WTC11 (cell line): ENCODE measurements at places on chromosomes 16 and 17.

- no peak overlapping the region for H3K4me3 ChIP-seq
- peaks cover 71% of the 10 kb centered on the region for H3K36me3 ChIP-seq
- peaks cover 6% of the 10 kb centered on the region for H3K27me3 ChIP-seq
- no peak for DNase-seq
Measured at GRCh38 chr16:6576606-6577005, 756.0 kb upstream of the RBFOX1 start.

- H3K27me3 ChIP-seq, result no peaks in the 10 kb centered on the region; the same call in 1 of the 2 replicates
- peaks cover 17% of the 10 kb centered on the region for H3K4me1 ChIP-seq
- no peaks in the 10 kb centered on the region for H3K36me3 ChIP-seq
- no peak overlapping the region for H3K4me3 ChIP-seq
Measured at GRCh38 chr17:44901411-44901921, 2.2 kb upstream of the EFTUD2 start.

DNA sequence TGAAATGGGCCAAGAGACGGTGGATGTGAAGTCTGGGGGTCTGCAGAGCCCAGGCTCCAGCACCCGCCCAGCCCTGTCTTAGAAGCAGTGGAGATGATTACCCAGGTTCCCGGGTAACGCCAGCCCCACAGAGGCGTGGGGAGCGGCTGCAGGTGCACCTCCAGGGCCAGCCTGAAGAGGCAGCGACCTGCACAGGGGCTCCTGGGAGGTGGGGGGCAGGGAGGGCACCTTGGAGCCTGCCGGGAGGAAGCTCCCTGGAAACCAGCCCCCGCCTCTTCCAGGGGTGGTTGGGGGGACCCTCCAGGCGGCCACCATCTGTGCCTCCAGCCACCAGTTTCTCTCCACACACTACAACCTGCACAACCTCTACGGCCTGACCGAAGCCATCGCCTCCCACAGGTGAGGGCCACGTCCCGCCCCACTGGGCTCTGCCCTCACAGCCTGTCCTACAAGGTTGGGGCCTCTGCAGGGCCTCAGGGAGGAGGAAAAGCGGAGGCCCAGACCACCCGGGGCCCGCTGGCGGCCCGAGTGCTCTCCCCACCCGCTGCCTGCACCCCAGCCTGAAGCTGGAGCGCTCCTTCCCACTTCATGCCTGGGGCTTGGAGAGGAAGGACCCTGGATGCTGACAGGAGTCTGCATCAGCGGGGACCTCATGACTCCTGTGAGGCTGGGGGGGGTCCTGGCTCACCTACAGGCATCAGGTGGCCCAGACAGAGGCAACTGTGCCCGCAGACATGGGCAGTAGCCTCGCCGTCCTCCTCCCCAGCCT, 10.5 kb downstream of the GAA start:
- peaks cover 12% of the 10 kb centered on the region for H3K36me3 ChIP-seq
- H3K4me3 ChIP-seq, result no peak overlapping the region
- peaks cover 6% of the 10 kb centered on the region; the same call in 1 of the 2 replicates for H3K4me1 ChIP-seq
- H3K27ac ChIP-seq, result peak overlapping the region; percentile 34
- H3K27me3 ChIP-seq, result no peaks in the 10 kb centered on the region; the same call in 1 of the 2 replicates
- DNase-seq, result peak; percentile 41

DNA sequence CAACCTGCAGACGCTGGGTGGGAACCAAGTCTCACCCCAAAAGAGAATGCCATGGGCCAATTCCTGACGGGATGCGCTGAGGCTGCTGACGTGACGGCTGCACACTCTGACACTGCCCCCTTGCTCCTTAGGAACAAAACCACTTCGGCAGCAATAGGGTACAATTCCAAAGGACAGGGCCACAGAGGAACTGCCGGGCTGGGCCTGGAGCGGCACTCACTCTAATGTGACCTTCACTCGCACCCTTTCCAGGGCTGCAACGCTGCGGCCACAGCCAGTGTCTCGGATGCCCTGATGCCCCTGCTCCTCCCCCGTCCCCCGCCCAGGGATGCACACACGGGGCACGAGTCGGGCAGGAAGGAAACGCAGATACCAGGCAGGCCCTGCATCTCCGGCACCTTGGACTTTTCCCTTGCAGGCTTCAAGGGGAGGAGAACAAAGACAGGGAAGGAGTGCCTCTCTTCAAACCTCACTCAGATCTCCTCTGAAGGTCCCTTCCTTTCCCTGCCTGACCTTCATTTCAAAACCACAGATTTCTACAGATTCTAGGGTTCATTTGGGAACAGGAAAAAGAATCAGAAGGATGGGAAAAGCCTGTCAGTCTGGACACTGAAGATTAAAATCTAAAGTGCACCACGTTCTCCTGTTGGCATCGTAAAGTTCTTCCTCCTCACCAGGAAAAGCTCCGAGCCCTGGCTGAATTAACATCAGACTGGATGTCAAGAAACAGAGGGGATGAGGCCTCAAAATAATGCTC, 2.3 kb downstream of the PITPNA start:
- peaks cover 31% of the 10 kb centered on the region for H3K4me1 ChIP-seq
- peak overlapping the region; percentile 84 for H3K4me3 ChIP-seq
- no peaks in the 10 kb centered on the region; the same call in 1 of the 2 replicates for H3K36me3 ChIP-seq
- DNase-seq, result no peak

DNA sequence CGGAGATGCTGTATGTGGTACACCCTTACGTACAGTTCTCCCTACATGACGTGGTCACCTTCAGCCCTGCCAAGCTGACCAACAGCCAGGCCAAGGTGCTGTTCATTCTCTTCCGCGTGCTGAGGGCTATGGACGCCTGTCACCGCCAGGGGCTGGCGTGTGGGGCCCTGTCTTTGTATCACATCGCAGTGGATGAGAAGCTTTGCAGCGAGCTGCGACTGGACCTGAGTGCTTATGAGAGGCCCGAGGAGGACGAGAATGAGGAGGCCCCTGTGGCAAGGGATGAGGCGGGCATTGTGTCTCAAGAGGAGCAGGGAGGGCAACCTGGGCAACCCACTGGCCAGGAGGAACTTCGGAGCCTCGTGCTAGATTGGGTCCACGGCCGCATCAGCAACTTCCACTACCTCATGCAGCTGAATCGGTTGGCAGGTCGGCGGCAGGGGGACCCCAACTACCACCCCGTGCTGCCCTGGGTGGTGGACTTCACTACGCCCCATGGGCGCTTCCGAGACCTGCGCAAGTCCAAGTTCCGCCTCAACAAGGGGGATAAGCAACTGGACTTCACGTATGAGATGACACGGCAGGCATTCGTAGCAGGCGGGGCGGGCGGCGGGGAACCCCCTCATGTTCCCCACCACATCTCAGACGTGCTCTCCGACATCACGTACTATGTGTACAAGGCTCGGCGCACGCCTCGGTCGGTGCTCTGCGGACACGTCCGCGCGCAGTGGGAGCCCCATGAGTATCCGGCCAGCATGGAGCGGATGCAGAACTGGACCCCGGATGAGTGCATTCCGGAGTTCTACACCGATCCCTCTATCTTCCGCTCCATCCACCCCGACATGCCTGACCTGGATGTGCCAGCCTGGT, 1.4 kb downstream of the WDR81 start:
- H3K4me1 ChIP-seq, result peaks cover 4% of the 10 kb centered on the region; the same call in 1 of the 2 replicates
- no peak overlapping the region for H3K27ac ChIP-seq
- H3K4me3 ChIP-seq, result peak overlapping the region; percentile 62
- no peaks in the 10 kb centered on the region; the same call in 1 of the 2 replicates for H3K36me3 ChIP-seq
- DNase-seq, result no peak

DNA sequence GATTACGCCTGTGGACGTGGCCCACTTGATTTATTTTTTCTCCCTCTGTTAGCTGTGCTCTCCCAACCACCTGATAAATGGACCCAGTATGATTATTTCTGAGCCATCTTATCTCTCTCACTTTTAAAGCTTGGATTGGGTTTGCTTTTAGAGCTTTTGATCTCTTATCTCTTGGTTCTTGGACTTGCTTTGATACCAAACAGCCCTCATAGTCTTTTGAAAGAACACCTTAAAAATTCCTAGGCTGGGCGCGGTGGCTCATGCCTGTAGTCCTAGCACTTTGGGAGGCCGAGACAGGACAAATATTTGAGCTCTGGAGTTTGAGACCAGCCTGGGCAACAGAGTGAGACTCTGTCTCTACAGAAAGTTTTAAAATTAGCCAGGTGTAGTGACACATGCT, 25.8 kb downstream of the SMTNL2 start:
- no peak for DNase-seq
- H3K4me1 ChIP-seq, result peaks cover 7% of the 10 kb centered on the region
- H3K27me3 ChIP-seq, result no peaks in the 10 kb centered on the region

- peaks cover 55% of the 10 kb centered on the region for H3K36me3 ChIP-seq
- H3K27me3 ChIP-seq, result no peaks in the 10 kb centered on the region; the same call in 1 of the 2 replicates
- no peak overlapping the region for H3K27ac ChIP-seq
- no peak for DNase-seq
Measured at GRCh38 chr17:52336796-52337195, 178.3 kb upstream of the CA10 start.

DNA sequence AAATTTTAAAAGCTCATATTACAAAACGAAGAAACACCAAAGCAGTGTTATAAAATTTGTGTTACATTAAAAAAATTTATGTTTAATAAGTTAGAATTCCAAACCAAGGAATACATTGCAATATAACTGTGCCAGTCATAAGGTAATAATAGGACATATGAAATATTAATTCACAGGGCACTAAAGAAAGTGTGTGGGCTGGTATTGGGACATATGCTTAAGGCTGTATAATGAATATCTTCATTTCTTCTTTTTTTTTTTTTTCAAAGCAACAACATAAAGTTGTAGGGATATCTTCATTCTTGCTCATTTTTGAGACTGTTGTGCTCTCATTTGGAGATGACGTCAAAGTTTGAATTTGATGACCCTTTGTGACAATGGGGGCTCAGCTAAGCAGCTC, 17.5 kb upstream of the FBXO47 start:
- H3K4me3 ChIP-seq, result no peak overlapping the region
- DNase-seq, result no peak
- H3K27ac ChIP-seq, result no peak overlapping the region
- H3K27me3 ChIP-seq, result no peaks in the 10 kb centered on the region
- no peaks in the 10 kb centered on the region for H3K36me3 ChIP-seq
- H3K4me1 ChIP-seq, result no peaks in the 10 kb centered on the region

GRCh38 chr16:15899538-15900100, 11.2 kb upstream of the CEP20 start:
- H3K27me3 ChIP-seq, result no peaks in the 10 kb centered on the region; the same call in 1 of the 2 replicates
- H3K27ac ChIP-seq, result no peak overlapping the region
- H3K36me3 ChIP-seq, result no peaks in the 10 kb centered on the region
- DNase-seq, result no peak
- H3K4me3 ChIP-seq, result no peak overlapping the region

GRCh38 chr16:47574091-47575054, 113.2 kb downstream of the PHKB start:
- H3K27ac ChIP-seq, result peak overlapping the region; percentile 33; the same call in 1 of the 2 replicates
- H3K27me3 ChIP-seq, result no peaks in the 10 kb centered on the region
- H3K36me3 ChIP-seq, result peaks cover 8% of the 10 kb centered on the region

GRCh38 chr16:89615596-89616090, 2.2 kb downstream of the DPEP1 start:
- H3K4me3 ChIP-seq, result no peak overlapping the region
- no peaks in the 10 kb centered on the region for H3K36me3 ChIP-seq
- no peaks in the 10 kb centered on the region for H3K27me3 ChIP-seq
